H54 (cell line): ENCODE measurements at places on chromosomes 3 and 15.

- no peak for DNase-seq
These were observed 235.1 kb upstream of the CCDC54 start for GRCh38 chr3:107142171-107142570.

- DNase-seq, result no peak
These were observed 68.9 kb downstream of the CACNA2D3 start for GRCh38 chr3:54191220-54191619.

DNA sequence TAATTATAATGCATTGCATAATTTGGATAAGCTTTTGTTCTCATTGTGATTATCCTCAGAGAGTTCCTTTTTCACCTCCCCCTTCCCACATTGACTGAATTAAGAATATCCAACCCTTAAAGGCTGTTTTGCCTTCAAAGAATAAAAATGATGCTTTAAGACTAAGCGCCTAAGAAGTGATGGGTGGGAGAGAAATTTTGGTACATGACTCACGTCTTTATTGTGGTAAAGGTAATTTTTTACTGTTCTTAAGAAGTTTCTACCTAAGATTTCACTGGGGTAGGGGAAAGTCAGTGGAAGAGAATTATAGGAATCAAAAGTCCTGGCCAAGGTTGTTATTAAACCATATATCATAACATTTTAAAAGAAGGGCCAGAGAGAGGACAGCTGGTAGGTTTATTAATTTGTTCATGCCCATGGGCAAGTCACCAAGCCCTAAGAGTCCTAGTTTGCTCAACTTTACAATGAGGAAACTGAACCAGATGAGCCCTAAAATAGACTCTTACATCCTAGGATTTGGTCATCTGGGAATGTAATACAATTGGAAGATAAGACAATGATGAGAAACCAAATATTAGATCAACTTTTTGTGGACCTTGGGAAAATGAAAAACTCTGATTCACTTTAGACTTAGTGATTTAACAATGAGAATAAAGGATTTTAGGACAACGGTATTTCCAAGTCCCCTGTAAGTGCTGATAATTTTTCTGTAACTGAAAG lies 101.1 kb upstream of the RASGRP1 start:
- no peak for DNase-seq

DNA sequence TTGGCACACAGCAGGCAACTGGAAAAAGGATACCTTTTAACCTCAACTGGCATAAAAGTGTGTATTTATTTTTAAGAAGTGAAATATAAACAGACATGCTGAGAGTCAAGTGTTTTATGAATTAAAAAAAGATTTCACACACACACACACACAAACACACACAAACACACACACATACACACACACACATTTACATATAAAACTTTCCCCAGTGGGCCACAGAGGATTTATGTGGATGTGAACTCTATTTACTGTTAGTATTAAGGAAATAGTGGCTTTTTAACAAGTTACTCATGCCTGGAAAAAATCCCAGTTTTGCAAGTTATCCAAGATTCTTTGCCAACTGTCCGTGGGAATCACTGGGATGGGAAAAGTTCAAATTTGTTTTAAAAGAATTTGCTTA lies 725.9 kb upstream of the NR2F2 start:
- DNase-seq, result no peak

DNA sequence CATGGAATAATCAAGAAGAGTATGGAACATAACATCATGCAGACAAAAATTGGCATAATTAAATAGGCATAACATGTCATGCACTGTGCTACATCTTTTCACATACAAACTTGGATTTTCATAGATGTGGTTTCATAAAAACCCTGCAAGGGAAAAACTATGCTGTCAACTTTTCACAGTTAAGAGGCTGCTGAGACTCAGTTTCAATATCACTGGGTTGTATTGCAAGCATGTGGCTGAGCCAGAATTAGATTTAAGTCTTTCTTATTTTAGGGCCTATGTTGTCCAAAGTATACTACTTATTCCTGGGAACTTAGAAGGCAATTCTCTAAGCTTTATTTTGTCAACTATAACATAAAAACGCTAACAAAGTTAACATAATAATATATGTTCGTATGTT lies 70.7 kb upstream of the LSAMP start:
- no peak for DNase-seq

DNA sequence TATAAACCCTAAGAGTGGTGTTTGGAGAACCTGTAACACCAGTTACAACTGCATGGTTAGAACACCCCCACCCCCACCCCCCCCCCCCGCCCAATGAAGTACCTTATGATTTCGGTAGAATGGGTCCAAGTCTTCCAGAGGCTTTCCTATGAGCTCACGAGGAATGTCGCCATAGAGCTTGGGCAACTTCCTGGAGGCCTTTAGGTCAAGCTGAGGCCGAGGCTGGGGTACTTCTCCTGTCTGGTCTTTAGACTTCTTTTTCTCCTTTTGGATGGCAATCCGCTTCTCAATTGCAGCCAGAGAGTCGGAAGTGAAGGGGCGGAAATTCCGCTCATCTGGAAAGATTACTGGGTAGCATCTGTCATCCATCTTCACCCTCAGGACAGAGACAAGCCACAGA lies 101.8 kb downstream of the SCN11A start:
- no peak for DNase-seq

DNA sequence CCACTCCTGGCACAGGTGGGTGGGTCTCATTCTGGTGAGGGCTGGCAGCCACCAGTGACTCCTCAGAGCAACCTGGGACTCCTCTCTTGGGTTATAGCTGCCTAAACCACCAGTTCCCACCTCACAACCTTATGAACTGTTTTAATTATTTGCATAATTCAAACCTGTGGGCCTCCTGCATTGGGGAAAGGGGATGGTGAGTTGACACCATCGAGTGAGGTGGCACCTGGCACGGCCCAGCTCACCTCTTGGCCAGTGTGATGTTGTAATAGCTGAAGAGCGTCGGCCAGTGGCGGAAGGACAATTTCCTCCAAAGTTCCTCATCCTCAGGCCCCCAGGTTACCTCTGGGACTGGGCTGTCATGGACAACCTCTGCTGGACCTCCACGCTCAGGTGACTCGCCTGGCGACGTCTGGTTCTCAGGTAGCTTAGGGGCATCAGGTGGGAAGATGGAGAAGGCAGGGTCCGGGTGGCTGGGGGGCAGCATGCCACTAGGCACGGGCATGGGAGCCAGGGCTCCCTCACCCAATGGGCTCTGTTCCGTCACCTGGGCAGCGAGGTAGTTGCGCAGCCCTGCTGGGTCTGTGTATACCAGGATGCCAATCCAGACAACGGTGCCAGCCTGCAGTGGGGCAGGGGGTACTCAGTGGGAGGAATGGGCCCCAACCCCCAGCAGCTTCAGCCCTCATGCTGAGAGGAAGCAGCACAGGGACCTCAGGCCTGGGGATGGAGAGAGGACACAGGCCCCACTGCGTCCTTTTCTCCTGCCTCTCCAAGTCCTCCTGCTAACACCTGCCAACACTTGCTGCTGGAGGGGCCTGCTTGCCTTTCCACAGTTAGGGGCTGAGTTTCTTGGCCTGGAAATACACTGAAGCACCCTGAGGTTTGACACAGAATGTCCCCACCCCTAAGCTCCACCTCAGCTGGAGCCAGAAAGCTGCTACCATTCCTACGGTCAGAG lies 38.5 kb downstream of the PTPN23 start:
- no peak for DNase-seq

DNA sequence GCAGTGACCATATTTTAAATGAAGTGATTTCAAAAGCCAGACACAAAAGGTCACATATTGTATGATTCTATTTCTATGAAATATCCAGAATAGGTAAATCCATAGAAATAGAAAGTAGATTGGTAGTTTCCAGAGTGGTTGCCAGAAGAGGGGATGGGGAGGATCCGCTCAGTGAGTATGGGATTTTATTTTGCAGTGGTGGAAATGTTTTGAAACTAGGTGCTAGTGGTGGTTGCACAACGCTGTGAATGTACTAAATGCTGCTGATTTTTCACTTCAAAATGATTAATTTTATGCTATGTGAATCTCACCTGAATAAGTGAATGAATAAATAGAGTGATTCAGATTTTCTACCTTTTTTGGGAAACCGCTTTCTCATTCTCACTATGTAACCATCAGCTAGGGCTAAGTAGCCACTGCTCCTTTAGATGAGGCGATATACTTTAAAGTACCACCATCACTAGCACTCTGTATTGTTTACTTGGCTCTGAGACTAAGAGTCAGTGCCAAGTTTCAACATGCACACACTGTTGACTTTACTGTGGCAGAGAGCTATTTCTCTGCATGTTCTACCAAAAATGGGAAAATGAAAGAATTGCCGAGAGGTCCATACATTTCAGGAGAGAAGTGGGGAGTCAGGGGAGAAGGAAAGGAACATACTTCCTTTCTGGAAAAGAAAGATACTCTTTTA lies 90.7 kb upstream of the GOLIM4 start:
- DNase-seq, result no peak

GRCh38 chr15:73996267-73996666 lies 1.8 kb downstream of the PML start:
- DNase-seq, result no peak

DNA sequence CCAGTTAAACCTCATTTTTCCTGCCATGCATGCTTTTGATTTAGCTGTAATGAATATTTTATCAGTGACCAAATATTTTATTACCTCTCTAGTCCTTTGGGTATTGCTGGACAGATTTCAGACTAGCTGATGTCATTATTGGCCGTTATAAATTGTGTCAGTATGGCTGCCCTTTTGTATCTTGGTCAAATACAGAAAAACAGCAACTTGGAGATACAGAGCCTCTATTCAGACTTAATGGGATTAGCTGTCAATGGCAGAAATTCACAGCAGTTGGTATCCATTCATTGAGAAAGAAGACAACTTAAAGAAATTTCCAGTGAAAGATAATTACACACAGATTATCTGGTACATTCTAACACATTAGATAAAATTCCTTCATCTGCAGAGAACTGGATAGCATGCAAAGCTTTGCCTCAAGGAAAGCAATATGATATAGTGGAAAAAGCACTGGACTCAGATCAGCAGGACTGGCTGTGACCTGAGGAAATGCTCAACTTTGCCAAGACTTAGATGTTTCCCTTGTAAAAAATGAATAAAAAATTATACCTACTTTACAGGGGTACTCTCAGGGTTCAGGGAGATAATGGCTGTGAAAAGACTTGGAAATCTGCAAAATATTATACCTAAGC lies 20.8 kb downstream of the COL6A6 start:
- DNase-seq, result no peak

GRCh38 chr3:48232734-48233133 lies 8.2 kb upstream of the ZNF589 start:
- peak; percentile 74 for DNase-seq

DNA sequence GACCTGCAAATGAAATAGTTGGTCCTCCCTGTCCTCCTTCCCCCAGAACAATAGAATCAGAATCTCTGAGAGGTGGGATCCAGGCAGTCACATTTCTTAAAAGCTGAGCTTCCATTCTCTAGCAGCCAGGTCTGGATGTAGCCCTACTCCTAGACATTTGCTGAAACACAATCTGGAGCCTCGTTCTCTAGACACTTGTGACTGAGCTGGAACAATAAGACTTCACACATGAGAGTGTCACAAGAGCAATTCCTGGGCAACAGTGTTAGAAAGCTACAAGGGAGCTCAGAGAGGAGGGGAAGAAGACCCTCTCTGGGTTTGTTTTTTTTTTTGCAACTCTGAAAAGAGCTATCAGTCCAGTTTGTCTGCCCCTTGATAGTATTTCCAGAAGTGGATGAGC lies 14.5 kb downstream of the CORO2B start:
- DNase-seq, result no peak

DNA sequence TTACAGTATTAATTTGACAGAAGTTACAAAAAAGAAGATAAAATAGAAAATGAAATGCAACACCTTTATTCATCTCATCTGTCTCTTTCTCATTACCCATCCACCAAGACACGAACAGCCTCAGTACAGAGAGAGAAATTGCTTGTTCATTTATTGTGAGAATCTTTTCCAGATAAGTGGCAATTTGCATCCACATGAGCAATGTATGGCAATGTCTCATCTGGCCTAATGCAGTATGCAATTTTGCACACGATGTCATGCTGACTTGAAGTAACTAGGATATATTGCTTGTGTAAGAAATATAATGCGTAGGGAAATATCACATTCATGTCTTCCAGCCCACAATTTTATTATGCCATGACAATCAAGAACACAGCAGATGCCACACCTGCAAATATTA lies 866.9 kb downstream of the ROBO1 start:
- no peak for DNase-seq
